ENCODE measurements at places on chromosomes 2 and 18.

DNA sequence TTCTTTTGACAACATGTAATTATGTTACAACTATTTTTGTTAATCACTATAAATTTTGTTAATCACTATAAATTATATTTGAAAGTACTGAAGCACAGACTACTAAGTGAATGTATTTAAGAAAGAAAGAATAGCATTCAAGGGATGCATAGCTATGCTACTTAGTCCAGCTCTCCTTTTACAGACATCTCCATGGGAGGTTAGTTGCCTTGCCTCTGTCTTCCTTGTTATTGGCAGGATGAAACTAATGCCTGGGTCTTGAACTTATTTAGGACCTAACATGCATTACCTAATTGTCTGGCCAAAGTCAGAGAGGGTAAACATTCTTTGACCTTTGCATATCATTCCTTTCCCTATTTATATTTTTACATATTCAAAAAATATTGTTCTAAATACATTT, 519.5 kb downstream of the NRXN1 start:
- DNase-seq, result no peak
- H3K4me3 ChIP-seq, result no peak overlapping the region
- H3K27me3 ChIP-seq, result no peaks in the 10 kb centered on the region
- H3K27ac ChIP-seq, result no peak overlapping the region

DNA sequence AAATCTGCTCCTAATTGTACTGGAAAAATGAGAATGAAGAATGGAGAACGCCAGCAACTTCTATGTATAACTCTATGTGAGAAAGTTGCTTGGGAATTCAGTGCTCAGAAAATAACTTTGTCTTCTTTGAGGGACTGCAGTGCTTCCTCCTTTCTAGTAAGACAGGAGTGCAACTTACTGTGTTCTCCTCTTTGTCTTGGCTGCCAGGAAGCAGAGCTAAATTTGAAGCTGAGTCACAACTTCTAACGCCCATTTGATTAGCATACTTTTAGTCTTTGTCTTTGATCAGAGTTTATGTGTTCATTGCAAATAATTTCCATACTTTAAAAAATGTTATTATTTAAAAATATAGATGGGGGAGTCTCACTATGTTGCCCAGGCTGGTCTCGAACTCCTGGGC, 6.6 kb downstream of the ARHGAP25 start:
- DNase-seq, result no peak
- peaks cover 67% of the 10 kb centered on the region for H3K4me1 ChIP-seq
- peaks cover 11% of the 10 kb centered on the region for H3K36me3 ChIP-seq
- no peaks in the 10 kb centered on the region for H3K27me3 ChIP-seq
- H3K4me3 ChIP-seq, result peak overlapping the region; percentile 19

DNA sequence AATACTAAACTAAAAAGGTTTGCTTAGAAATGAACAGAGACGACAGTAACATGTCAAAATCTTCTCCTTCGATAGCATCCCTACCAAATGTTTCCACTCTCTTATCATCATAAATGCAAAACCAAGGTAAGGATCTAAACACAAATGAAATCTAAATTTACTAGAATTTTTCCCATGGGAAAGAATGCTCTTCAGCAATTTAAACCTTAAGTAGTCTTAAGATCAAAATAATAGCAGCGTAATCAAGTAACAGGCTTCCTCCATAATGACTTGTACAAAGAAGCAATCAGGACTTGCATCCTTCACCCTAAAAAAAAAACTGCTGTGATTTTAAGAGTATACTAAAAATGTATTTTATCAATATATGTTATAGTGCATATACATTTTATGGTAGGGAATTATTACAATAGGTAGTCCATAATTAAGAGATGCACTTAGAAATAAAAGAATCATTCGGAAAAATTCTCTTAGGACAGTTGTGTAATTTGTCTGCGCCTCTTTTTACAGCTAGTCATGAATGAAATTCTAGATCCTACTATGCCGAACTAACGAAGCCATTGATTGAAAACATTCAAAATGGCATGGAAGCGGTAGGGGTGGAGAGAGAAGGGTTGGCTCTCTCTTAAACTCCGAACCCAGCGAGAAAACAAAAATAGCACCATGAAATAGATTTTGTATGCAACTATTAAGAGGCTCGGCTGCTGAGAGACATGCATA, 1.3 kb downstream of the PGAP1 start:
- no peak for DNase-seq
- peaks cover 11% of the 10 kb centered on the region for H3K4me1 ChIP-seq
- H3K4me3 ChIP-seq, result peak overlapping the region; percentile 86
- no peaks in the 10 kb centered on the region for H3K36me3 ChIP-seq
- H3K27ac ChIP-seq, result no peak overlapping the region
- no peaks in the 10 kb centered on the region for H3K27me3 ChIP-seq

GRCh38 chr18:79368681-79369080, 27.0 kb upstream of the NFATC1 start:
- no peaks in the 10 kb centered on the region for H3K27me3 ChIP-seq
- peaks cover 8% of the 10 kb centered on the region for H3K36me3 ChIP-seq
- H3K4me1 ChIP-seq, result peaks cover 13% of the 10 kb centered on the region

GRCh38 chr2:205014201-205014600, 468.9 kb downstream of the PARD3B start:
- no peaks in the 10 kb centered on the region for H3K36me3 ChIP-seq
- H3K4me1 ChIP-seq, result no peaks in the 10 kb centered on the region
- no peaks in the 10 kb centered on the region for H3K27me3 ChIP-seq
- no peak overlapping the region for H3K4me3 ChIP-seq

Measured in effector memory CD4-positive, alpha-beta T cell (primary cell).